Right lobe of liver (tissue), 6 donors: ENCODE measurements at places on chromosomes 13 and 19.

GRCh38 chr13:98774776-98775175, 22.3 kb upstream of the SLC15A1 start:
- no peak for DNase-seq

DNA sequence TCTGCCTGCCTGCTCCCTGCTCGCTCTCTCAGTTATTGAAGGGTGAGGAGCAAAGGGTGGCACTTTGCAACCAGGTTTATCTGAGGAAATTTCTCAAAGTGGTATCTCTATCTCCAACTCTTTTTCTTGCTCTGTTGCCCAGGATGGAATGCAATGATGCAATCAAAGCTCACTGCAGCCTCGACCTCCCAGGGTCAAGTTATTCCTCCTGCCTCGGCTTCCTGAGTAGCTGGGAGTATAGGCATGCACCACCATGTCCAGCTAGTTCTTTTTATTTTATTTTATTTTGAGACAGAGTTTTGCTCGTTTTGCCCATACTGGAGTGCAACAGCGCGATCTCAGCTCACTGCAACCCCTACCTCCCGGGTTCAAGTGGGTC, 4.9 kb downstream of the ACTMAP start:
- no peak for DNase-seq

GRCh38 chr19:53462861-53463260, 4.7 kb upstream of the ZNF813 start:
- DNase-seq = no peak

DNA sequence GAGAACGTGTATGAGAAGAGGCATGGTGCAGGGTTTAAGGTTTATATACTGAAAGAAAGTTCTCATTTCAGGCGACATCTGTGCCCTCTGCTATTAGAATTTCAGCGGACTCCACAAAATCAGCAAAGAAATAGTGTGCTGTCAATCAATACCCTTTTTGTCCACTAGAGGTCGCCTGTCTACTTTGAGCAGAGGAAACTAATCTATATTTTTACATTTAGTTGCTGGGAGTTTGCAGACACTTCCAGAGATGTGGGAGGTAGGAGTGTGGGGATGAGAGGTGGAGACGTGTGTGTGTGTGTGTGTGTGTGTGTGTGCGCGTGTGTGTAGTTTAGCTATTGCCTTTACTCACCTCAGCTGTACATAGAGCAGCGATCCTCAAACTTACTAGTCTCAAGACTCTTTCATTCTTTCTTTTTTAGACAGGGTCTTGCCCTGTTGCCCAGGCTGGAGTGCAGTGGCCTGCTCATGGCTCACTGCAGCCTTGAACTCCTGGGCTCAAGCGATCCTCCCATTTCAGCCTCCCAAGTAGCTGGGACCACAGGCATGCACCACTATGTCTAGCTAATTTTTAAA, 9.7 kb downstream of the INAFM1 start:
- DNase-seq = no peak

GRCh38 chr13:39249982-39250381, 211.7 kb downstream of the NHLRC3 start:
- no peak for DNase-seq

GRCh38 chr13:82713687-82714405, 1168.4 kb downstream of the SLITRK1 start:
- no peak for DNase-seq

DNA sequence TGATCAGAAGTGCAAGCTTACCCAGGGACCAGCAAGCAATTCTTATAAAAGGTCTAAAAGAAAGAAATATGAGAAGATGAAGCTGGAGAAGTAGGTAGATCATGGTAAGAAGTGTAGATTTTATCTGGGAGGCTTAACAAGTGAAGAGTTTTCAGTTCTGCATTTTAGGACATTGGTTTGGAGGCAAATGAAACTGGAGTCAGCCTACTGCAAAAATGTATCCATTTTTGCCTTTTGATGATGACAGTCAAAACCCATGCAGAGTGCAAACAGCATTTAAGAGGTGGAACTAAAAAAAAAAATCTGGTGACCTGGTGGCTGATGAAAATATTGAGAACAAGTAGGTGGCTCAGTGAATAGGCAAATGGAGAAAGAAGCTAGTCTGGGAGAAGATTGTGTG, 216.9 kb downstream of the DNAJC15 start:
- no peak for DNase-seq

- DNase-seq = no peak
Measured at GRCh38 chr19:11106477-11106876, 17.2 kb downstream of the LDLR start.

DNA sequence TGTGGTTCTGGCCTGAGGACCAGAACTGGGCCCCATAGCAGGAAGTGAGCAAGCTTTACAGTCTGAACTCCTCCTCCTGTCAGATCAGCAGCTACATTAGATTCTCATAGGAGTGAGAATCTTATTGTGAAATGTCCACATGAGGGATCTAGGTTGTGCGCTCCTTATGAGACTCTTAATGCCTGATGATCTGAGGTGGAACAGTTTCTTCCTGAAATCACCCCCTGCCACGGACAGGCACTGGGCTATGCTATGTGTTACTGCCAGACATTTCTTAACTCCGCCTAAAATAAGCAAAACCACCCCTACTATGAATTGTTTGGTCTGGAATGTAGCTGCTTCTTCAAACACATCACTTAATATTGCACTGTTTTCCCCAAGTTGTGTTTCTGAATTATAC, 4.6 kb downstream of the FBXL3 start:
- DNase-seq = no peak

- DNase-seq = no peak
Measured at GRCh38 chr19:14381689-14382474, 638 bp downstream of the ADGRE5 start.
